Right hindlimb (tissue), 1 donor: ENCODE measurements at places on chromosomes 12 and 14.

DNA sequence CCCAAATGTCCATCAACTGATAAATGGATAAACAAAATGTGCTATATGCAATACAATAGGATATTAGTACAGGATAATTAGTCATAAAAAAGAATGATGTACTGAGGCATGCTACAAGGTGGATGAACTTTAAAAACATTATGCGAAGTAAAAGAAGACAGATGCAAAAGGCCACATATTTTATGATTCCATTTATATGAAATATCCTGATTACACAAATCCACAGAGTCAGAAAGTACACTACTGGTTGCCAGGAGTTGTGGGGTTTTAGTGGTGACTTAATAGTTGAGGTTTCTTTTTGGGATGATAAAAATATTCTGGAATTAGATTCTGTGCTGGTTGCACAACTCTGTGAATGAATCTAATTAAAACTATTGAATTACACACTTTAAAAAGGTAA lies 12.6 kb downstream of the TRIM9 start:
- DNase-seq = no peak

DNA sequence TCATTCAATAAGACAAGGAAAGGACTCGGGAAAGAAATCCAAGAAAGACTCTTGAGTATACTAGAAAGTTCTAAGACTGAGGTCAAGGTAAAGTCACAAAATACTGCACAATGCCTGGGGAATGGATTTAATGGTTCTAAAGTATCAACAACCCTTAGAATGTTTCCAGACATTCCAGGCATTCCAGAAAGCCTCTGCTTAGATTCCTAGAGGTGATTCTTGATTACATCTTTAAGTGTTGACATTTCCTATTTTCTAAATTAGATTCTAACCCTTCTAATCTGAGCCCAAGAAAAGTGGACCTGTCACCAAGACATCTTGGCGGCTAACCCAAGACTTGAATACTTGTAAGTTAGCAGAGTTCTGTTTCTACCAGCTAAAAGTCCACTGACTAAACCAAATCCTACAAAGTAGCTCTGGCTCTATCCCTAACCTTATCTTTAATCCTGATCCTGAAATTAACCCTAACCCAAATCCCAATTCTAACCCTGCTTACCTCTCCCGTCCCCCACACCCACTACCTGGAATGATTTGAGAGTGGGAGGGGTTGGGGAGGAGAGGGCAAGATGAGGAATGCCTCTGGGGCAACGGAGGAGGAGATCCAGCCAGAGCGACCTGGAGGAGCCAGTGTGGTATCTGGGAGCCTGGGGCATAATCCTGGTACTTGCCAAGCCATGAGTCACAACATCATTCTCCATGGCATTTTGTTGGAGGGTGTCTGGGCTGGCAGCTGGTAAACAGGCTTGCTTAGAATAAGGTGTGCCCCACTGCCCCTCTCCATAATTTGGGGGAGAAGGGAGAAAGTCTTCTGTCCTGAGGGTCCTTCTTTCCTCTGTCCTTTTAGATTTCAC lies 93.4 kb upstream of the HOXC13 start:
- DNase-seq = no peak

DNA sequence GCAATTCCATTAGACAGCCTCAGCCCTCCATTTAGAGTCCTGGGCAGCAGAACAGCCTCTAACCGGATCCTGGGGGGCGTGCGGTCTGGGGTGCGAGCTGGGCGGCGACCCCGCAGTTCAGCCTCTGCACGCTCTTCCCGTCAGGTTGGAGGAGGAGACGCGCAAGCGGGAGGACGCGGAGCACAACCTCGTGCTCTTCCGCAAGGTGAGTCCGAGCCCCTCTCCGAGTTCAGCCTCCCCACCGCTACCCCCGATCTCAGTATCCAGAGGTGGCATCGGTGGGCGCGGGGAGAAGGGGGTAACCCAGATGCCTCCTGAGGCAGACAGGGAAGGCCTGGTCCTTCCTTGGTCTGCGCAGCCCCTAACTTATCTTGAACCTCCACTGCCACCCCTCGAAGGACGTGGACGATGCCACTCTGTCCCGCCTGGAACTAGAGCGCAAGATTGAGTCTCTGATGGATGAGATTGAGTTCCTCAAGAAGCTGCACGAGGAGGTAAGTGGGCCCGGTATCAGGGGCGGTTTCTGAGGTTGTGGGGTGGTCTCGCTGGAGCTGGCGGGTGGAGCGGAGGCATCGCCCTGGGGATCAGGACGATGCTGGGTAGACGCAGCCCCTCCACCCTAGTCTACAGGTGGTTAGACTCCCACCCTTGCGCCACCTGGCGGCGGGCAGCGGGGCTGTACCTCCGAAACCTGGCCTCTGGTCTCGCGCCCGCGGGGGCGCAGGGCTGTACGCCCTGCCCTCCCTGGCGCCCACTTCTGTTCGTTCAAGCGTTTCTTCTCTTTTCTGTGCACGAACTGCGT lies 1.3 kb downstream of the PRPH start:
- no peak for DNase-seq

- no peak for DNase-seq
These were observed 206.2 kb downstream of the FSCB start for GRCh38 chr14:44300916-44301315.

GRCh38 chr14:67477926-67478799 lies 10.4 kb downstream of the TMEM229B start:
- DNase-seq = no peak

DNA sequence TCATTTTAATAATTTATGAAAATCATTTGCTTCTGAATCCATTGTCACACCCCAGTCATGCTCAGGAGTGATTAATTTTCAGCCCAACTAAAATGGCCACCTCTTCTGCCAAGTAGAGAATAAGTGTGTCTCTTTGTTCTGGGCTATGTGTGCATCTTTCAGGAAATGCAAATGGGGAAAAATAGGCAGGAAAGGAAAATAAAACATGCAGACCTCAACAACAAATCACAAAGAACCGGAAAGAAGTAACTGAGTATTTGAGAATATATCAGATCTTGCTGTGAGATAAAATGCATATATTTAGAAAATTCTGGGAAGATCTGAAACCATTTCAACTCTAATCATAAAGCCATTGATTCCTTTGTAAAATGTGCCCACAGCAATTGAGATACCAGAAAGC lies 763.9 kb downstream of the GALC start:
- no peak for DNase-seq

DNA sequence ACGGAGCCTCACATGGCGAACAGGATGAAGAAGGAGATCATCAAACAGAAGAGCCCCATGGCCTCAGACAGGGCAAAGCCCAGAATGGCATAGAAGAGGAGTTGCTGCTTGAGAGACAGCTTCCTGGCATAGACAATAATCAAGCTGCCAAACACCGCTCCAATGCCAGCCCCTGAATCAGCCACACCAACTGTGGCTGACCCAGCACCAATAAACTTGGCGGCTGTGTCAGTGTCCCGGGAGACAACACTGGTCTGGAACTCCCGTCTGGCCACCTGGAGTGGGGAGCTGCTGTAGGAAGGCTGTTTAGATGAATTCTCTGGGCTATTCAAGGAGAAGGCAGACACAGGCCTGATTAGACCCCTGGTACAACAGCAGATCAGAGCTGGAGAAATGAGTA lies 100.1 kb downstream of the HEATR5A start:
- DNase-seq = no peak

- no peak for DNase-seq
These were observed 1.7 kb upstream of the LRP1 start for GRCh38 chr12:57126561-57126960.

- no peak for DNase-seq
These were observed 8.6 kb upstream of the RAN start for GRCh38 chr12:130863298-130863697.

DNA sequence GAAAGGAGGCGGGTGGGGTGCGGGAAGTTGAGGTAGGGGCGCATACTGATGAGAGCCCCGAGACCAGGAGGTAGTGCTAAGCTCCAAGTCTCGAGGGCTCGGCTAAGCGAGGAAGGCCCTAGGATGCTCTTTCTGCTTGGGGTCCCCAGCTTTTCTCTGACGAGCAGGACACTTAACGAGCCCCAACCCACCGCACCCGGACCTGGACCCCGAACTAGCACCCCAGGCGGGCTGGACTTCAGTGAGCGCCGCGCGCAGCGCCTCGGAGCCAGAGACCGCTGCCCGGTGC lies 4.7 kb upstream of the C1QL4 start:
- DNase-seq = no peak

GRCh38 chr12:100858656-100859055 lies 64.1 kb downstream of the ANO4 start:
- no peak for DNase-seq

GRCh38 chr12:67827820-67828383 lies 161.3 kb upstream of the IFNG-AS1 start:
- peak; percentile 44 for DNase-seq

GRCh38 chr12:106197906-106198623 lies 49.8 kb downstream of the CKAP4 start:
- DNase-seq = no peak

GRCh38 chr12:29220632-29221336 lies 71.7 kb downstream of the FAR2 start:
- DNase-seq = no peak

GRCh38 chr12:120194226-120194533 lies 335 bp downstream of the GCN1 start:
- no peak for DNase-seq

- DNase-seq = no peak
These were observed 11.1 kb upstream of the SLC6A12 start for GRCh38 chr12:225012-225411.

GRCh38 chr12:109883461-109883860 lies 3.1 kb upstream of the GLTP start:
- no peak for DNase-seq

DNA sequence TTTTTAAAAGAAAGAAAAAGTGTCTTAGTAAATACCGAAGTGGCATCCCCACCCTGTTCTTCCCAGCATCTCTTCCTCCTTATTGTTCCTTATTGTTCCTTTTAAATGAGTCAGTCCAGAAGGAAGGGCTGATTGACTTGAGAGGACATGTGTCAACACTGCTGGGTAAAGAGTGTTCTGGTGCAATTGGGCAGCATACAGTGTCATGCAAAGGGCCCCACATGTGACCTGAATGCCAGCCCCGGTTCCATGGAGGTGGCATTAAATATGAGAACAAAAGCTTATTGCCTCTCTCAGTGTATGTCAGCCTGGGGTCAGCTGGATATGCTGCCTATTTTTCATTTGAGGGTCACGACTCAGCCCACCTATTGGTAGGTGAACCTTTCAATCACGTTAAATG lies 58.9 kb upstream of the RIC8B start:
- DNase-seq = no peak

- DNase-seq = no peak
These were observed 4.3 kb upstream of the PIWIL1 start for GRCh38 chr12:130333341-130333740.

- DNase-seq = no peak
These were observed 208.1 kb downstream of the PTPRO start for GRCh38 chr12:15530361-15530760.

- no peak for DNase-seq
These were observed 644 bp upstream of the PPP4R4 start for GRCh38 chr14:94173471-94173884.

DNA sequence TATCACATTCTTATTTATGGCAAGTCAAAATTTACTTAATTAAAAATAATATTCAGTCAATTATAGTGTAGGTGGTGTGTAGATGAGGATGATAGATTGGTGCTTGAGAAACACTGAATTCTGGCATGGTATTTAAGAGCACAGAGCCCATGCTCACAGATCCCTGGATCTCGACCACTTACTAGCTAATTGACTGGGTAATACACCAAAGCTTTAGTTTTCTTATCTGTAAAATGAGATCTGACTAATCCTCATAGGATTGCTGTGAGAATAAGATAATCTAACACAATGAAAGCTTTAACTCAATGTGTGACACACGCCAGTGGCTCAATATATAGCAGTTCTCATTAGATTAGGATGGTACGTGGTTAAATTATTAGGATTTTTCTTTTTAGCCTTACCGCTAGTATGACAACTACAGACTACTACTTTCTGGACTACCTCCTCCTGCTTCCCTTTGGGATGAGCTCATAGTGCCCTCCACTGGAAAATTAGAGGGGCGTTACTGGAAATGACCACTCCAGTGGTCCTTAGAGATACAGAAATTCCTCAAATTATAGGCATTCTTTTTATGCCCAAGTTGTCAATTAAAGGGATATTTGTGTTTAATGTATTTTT lies 482.8 kb upstream of the TBX3 start:
- no peak for DNase-seq

GRCh38 chr12:75827061-75827460 lies 204.5 kb downstream of the PHLDA1 start:
- no peak for DNase-seq

DNA sequence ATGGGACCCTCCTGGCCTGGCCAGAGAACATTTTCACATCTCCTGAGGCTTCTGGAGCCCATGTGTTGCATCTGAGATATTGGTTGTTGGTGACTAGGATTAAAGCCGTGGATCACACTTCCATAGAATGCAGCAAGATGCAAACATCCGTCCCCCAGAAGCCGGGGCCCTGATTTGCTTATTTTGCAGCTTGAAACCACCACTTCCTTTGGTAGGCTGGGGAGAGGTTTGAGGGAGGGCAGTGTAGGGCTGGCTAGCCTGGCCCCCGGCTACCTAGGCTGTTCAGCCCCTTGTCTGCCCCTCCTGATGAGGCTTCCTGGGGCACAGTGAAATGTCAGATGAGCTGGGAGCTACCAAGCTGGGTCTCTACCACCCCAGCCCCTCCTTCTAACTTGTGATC lies 209.7 kb upstream of the PWP1 start:
- no peak for DNase-seq

- no peak for DNase-seq
These were observed 389.7 kb upstream of the FAR2 start for GRCh38 chr12:28759333-28759732.

DNA sequence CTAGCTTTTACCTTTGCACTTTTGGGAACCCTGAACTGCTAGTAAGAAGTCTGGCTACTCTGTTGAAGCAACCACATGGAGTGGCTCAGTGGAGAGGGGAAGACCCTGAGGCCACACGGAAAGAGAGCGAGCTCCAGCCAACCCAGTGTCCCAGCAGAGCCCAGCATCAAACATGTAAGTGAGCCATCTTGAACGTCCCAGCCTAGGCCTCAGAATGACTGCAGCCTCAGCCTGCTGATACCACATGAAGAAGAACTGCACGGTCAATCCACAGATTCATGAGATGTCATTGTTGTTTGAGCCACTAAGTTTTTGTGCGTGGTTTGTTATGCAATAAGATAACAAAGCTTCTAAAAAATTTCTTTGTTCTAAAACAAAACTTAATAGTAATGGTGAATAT lies 40.2 kb downstream of the TFCP2 start:
- no peak for DNase-seq

GRCh38 chr14:105195522-105196264 lies 14.6 kb upstream of the NUDT14 start:
- peak; percentile 51 for DNase-seq

DNA sequence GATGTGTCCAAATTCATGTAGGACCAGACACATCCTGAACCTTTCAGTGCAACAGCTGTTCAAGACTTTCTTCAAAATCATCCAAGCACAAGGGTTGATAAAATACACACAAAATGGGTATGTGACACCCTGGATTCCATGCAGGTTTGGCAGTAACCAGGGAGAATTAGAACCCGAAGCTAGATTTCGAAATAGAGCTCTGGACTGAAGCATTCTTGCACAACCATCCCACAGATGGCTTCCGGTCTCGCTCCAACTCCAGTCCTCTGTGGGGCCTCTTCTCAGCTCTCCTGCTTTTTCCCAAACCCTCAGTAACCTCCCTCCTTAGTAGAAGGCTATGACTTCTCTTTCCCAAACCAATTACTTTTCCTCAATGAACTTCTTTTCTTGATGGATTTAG lies 171.3 kb downstream of the TTC7B start:
- DNase-seq = no peak
